ENCODE measurements at places on chromosomes 7 and 10.

DNA sequence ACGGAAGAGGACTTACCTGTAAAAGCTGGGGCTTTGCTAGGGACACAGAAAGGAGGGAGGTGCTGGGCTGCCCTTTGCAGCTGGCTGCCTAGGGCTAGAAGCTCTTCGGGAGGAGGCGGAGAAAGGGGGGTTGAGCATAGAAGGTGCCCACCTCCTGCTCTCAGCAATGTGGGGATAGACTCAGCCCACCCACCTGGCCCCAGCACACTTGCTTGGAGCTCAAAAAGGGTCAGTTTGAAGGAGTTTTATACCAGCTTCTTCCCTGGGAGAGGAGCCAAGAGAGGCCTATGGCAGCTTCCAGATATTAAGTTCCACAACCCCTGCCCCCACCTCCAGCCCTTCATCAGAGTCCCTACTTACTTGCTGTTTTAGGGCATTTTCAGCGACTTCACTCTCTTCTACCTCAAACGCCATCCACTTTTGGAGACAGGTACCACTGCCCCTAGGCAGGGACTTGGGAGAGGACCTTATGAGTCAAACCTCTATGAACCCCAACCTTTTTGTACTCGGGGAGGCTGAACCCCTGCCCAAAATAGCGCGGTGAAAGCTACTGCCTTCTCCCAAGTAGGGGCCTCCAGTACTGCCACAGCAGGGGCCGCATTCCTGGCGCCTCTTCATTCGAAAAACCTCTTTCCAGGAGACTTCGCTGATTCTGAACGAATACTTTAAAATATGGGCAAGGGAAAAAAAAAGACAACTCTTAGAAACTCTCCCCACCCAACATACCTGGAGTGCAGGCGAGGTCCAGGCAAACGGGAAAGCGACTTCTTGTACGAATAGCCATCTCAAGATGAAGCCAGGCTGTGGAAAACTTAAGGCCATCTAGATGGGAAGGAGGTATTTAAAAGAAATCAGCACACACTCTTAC is 1.2 kb upstream of the EVX1 start:
- no peak for DNase-seq

DNA sequence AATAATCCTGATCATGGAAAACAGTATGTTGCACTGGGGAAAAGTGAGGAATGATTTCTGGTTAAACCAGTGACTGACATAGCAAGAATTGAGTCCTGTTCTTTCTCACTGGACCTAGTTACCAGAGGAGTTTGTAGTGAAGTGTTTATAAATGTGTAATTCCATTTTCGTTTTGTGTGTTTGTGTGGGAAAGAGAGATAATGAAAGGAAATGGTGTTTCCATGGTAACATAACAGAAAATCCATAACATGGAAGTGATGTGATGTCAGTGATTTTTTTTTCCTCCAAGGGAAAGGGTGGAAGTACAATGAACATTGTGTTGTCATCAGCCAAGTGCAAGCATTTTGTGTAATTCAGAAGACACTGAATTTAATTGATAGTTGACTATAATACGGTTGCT is 283.9 kb downstream of the PLXDC2 start:
- DNase-seq, result no peak

DNA sequence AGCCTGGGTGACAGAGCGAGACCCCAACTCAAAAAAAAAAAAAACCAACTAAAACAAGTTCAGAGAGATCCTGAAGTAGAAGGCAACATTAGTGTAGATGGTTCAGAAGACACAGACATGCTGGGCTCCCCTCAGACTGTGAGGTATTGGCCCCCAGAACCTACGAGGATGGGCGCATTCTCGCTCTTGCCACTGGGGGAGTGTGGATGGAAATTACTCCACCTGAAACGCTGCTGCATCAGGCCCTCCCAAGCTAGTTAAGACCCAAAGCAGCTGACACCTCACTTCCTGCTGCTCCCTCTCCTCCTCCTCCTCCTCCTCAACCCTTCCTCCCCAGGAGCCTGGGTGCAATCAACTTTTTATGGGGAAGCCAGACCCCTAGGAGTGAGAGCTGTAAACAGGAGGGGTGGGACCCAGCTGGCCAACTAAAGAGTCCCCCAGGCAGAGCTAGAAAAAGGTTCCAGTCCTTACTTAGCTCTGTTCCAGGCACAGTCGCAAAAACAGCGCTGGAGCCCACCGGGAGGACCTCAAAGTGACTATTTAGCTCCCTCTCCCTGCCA is 7.4 kb downstream of the SH3PXD2A start:
- no peak for DNase-seq

GRCh38 chr10:71512761-71513539 is 116.2 kb downstream of the CDH23 start:
- DNase-seq, result no peak

DNA sequence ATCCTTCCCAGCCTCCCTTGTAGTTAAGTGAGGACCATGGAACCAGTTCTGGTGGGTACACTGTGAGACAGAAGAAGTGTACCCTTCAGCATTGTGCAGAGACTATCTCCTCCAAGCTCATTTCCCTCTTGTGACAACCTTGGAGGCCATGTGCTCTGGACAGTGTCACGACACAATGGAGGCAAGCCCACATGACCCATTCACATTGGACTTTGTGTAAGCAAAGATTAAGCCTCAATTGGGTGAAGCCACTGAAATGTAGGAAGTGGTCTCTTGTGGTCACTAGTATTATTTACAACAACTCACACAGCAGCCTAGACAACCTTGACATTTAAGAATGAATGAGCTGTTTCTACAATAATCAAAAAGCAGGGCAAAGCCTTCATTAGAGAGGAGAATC is 124.2 kb downstream of the INHBA start:
- no peak for DNase-seq

DNA sequence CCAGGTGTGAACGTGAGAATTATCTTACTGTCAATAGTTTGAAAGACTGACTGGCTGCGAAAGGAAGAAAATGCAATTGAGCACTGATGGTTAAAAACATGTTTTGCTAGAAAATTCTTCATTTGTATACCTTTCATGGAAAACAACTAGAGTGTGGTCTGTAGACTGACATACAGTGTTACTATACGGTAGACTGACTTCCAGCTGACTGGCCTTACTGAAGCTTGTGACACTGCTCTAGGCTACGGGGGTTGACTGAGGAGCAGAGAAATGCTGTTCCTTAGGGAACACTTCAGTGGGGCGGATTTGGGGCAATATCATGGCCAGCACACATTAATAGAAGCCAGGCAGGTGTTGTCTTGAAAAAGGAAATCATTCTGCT is 25.9 kb upstream of the DDC start:
- DNase-seq, result no peak

GRCh38 chr10:44195112-44196007 is 189.5 kb downstream of the CXCL12 start:
- DNase-seq, result no peak

GRCh38 chr7:26587536-26587935 is 276.9 kb downstream of the SKAP2 start:
- DNase-seq, result no peak

DNA sequence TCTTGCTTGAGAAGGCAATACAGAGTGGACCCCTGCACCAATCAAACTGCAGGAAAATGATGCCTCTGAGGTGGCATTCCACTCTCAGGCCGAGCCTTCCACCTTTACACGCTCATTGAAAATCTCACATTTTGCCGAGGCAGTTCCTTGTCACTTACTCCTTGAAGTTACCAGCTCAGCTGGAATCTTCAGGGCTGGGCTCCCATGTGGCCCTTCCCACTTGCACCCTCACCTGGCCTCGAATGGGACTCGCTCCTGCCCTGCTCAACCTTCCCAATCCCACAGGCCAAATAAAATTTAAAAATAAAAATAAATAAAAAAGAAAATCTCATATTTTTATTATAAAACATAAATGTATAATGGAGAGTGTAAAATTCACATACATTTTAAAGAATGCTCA is 790.7 kb upstream of the COBL start:
- DNase-seq, result no peak

DNA sequence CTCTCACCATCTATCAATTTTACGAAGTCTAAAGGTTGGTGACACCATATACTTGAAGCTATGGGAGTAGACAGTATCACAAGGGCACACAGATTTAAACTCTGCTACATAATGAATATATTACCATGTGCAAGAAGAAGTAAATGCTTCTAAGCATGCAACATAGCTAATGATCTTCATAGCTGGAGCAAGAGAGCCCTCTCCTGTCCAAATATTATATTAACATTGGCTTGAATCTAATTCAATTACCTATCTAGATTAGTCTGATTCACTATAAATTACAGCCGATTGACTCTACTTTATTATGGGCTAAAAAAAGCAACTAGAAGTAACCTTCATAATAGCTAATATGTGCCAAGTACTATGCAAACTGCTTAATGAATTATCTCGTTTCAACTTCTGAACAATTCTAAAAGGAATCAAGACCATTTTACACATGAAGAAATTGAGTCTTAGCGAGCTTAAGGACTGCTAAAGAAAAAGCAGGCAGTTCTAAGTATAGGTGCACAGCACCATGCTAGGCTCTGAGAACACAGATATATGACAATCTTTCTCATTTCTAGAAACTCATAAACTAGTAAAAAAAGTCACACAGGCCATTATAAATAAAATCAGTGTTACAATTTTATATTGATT is 21.9 kb downstream of the FRA10AC1 start:
- no peak for DNase-seq

GRCh38 chr10:98404571-98405359 is 10.2 kb downstream of the PYROXD2 start:
- DNase-seq, result no peak

DNA sequence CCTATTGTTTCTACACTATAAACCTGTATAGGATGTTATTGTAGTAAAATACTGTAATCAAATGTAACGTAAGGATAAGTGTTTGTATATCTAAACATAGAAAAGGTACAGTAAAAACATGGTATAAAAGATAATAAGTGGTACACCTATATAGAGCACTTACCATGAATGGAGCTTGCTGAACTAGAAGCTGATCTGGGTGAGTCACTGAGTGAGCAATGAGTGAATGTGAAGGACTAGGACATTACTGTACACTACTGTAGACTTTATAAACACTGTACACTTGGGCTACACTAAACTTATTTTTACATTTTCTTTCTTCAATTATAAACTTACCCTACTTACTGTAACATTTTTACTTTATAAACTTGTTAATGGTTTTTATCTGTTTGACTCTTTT is 732.9 kb upstream of the LRRN3 start:
- no peak for DNase-seq

DNA sequence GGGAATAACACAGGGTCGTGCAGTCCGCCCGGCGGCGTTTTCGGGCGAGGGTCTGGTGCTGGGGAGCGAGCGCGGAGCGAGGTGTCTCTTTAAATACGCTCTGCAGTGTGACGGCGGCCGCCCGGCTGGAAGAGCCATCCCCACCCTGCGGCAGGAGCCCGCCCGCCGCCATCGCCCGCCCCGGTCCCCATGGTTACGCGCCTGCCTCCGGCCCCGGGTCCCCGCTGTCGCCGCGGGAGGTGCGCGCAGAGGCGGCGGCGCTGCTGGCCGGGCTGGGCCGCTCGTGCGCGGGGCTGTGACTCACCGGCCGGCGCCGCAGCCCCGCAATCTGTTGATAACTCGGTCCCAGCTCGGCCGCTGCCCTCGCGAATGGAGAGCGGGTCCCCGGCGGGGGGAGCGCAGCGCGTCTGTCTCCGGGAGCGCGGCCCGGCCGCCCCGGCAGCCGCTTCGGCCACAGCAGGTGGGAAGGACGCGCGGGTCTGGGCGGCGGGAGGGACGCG is at the start of gene ADGRA1:
ADGRA1 (plus strand) TSS at position 246 of the 500 bp plus-strand sequence. CDS start 986 bp downstream, outside the sequence.
- no peak for DNase-seq

- DNase-seq, result no peak
Measured at GRCh38 chr10:63383141-63383540, 82.6 kb downstream of the JMJD1C start.

DNA sequence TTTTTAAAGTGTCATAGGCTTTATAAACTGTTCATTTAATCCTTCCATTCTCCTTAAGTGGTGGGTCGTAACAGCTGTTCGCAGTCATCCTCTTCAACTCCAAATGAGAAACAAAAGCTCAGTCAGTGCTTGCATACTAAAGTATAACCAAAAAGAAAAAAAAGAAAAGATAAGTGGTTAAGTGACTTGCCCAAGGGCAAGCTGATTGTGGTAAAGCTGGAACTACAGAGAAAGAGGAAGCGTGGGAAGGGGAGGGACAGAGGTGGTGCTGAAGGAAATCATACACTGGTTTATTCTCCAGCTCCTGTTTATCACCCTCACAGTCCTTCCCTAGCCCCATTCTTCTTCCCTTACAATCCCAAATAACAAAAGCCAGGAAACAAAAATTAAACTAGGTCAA is 29.6 kb downstream of the IDE start:
- no peak for DNase-seq

DNA sequence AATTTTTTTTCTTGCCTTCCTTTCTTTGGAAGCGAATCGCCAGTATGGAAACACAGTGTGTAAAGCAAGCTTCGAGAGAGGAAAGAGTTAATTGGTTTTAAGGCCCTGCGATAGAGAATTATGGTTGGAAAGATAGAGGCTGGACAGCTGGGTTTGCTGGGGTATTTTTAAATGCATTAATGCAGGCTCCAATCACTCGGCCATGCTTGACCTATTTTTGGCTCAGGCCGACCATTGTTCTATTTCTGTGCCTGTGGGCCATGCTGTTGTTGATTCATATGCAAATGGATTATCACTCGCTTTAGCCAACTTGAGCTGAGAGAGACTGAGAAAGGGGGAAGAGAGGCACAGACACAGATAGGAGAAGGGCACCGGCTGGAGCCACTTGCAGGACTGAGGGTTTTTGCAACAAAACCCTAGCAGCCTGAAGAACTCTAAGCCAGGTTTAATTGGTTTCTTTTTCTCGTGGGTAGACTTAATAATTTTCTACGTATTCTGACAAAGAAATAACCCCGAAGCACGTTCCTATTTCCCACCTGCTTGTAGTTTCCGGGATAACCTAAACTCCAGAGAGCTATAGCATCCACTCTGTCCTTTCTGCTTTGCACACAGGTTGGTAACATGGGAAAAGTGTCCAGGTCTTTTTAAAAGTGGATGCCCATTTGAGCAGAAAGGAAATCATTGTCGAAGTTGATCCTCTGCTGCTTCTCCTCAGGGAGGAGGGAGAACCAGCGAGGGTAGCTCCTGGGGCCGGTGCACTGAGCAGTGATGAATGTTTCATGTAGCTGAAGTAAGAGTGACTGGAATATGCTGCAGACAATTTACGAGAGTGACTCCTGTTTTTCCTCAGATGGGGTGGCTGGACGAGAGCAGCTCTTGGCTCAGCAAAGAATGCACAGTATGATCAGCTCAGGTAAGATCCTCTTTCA is at the start of gene HDAC9:
HDAC9 (plus strand) TSS at position 338 of the 929 bp plus-strand sequence; CDS start at position 892, 554 bp downstream.
- DNase-seq, result no peak

DNA sequence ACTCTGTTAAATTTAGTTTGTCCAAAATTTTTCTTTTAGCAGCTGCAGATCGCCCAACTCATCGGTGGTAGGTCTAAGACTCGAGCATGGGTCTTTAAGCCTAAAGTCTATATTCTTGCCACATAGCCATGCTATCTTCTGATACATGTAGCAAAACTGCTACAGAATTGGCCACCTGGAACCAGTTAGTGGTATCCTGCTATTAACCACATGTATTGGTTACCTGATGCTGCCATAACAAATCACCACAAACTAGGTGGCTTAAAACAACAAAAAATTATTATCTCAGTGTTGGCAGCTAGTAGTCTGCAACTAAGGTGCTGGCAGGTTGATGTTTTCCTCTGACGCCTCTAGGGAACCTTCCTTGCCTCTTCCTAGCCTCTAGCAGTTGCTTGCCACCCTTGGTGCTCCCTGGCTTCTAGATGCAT is 96.7 kb upstream of the PIK3CG start:
- no peak for DNase-seq
